ENCODE measurements at places on chromosomes 11 and 22.

GRCh38 chr11:123235656-123236261 lies 40.7 kb upstream of the CLMP start:
- no peak for DNase-seq

DNA sequence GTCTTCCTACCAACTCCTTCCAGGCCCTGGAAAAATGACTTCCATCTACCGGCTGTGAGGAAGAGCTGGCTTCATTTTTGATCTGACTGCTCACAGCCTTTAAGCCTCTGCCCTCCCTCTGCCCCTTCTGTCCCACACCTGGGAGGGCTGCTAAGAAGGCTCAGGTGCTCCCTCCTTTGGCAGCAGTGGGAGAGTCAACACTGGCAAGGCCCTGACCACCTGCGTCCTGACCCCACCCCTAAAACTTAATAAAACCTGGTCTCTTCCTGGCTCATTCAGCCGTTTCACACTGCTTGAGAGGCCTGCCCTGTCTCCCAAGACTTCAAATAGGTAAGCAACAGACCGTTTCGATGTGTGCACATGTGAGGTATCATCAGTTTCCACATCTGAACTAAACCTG lies 52.1 kb upstream of the NFRKB start:
- no peak for DNase-seq

DNA sequence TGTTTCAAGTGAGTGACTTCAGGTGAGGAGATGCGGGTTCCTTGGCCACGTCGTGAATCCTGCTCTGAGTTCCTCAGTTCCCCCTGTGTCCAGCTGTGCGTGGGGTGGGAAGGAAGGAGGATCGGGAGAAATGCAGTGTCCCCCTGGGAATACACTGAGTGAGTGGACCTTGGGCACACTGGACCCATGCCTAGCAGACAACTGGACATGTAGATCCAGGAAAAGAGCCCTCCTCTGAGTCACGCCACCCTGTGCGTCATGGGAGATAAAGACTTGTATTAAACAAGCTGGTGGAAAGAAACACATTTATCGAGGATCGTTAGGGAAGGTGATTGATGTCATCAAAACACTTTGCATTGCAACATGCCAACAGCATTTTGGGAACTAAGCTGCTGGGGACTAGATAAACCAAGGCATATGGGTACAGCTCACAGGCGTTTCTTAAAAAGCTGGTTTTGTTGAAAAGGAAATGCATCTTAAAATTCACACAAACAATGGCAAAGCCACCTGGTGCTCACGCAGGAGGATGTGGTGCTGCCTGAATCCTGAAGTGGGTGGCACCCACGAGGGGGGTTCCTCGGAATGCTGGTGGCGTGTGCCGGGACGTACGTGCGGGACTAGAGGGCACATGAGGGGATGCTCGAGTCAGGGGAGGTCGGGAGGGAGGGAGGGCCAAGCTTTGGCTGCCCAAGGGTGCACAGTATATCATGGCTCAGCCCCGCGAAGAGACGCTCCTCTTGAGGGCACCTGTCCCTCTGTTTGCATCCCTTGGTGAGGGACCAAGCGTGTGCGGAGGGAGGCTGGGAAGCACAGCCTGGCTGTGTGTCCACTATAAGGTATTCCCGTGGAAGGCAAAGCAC lies 303.5 kb downstream of the TBC1D22A start:
- DNase-seq: no peak

DNA sequence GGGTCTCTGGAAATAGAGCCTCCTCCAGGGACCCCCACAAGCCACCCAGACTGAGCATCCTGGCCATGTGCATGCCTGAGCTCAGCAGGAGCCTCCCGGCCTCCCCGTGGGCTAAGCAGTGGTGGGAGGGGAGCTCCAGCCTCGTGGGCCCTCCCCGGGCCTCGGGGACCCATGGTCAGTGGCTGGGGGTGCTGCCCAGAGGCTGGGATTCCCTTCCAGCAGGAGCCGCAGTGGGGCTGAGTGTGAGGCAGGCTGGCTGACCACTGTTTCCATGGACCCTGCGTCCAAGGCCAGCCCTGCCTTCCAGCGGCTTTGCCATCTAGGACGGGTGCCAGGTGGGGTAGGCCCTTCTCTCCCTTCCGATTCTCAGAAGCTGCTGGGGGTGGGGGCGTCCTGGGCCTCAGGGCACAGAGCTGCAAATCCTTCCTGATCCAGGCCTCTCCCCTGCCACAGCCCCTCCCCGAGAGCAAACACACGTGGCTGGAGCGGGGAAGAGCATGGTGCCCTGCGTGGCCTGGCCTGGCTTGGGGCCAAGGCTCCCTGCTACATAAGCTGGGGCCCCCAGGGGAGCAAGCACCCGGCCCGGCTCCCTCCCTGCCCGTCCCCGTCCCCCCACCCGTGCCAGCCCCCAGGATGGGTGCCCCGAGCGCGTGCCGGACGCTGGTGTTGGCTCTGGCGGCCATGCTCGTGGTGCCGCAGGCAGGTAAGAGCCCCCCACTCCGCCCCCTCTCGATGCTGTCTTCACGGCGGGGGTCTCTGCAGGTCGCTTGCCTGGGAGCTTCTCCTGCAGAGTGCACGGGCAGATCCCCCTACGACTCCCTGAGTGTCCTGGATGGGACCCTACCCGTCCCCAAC lies at the start of gene MUC5B:
MUC5B (plus strand) TSS at position 576 of the 855 bp plus-strand sequence; CDS start at position 634, 58 bp downstream.
- no peak for DNase-seq

DNA sequence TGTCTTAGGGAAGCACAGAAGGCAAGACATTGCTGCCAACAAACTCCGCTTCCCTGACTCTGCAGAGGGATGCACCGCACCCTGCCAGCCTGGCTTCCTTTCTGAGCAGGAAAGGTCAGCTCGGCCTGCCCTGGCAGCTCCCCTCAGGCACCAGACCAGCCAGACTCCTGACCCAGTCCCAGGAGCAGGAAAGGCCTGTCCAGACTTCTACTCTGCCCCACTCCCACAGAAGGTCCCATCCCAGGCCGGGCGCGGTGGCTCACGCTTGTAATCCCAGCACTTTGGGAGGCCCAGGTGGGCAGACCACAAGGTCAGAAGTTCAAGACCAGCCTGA lies 17.7 kb downstream of the ARRB1 start:
- no peak for DNase-seq

DNA sequence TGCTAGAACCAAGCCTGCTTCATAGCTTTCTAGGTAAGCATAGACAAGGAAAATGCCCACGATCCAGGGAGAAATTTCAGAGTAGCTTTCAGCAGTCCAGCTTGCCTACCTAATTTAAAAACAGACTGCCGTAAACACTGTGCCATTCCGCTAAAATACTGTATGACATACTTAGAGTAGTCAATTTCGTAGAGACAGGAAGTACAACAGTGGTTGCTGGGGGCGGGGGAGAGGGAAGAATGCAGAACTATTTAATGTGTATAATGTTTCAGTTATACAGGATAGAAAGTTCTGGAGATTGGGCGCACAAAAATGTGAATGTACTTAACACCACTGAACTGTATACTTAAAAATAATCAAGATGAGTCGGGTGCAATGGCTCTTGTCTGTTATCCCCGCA lies 56.7 kb downstream of the C11orf58 start:
- DNase-seq: no peak
